ENCODE measurements at places on chromosomes 4 and X.
A peak's percentile ranks its signal among the peaks of the same experiment; 100 is the strongest.

DNA sequence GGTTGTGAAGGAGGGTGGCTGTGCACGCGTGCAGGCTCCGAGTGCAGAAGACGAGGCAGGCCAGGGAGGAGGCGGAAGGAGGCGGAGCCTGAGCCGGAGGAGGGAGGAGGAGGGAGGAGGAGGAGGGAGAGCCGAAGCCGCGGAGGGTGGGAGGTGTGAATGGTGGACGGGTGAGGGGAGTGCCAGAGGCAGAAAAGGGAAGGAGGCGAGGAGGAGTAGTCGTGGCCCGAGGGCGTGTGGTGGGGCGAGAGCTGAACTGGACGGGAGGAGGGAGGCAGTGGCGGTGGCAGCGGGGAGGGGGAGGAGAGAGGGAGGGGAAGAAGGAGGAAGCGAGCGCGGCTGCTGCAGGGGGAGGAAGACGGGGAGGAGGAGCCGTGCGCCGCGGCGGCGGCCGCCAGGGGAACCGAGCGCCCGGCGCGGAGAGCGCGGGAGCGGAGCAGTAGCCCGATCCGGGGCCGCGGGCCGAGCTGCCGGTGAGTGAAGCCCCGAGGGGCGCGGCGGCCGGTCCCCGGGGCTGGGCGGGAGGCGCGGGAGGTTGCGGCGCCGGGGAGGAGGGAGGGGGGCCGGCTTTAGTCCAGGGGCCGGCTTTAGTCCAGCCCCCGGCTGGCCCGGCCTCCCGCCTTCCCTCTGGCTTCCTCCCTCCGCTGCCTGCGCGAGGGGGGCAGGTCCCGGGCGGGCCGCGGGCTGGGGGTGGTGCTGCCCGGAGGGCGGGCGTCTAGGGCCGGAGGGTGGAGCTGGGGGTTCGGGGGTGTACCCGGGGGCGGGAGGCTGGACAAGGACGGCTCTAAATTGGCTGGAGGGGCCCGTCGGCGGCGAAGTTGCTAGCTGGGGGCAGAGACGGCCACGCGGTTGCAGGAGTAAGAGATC, at the start of gene TMEM164:
Gene TMEM164 (plus strand): TSS at position 815 of the 867 bp plus-strand sequence. CDS start 661 bp downstream, outside the sequence.
- DNase-seq = peak; percentile 87

GRCh38 chr4:36187723-36188333, 56.5 kb downstream of the ARAP2 start:
- DNase-seq = no peak

DNA sequence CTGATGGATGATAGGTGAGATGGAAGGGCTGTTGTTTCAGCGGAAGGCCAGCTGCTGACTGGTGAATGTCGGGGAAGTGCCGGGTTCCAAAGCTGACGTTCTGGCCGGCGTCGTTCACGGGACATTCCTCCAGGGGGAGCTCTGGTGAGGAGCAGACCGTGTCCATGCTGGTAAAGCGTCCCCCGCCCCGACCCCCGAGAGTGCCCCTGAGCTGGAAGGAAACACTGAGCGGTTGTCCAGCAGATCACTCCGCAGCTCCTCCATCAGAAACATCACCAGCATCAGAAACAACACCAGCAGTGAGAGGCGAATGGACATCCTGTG, 18.6 kb upstream of the ADRA2C start:
- DNase-seq = no peak

DNA sequence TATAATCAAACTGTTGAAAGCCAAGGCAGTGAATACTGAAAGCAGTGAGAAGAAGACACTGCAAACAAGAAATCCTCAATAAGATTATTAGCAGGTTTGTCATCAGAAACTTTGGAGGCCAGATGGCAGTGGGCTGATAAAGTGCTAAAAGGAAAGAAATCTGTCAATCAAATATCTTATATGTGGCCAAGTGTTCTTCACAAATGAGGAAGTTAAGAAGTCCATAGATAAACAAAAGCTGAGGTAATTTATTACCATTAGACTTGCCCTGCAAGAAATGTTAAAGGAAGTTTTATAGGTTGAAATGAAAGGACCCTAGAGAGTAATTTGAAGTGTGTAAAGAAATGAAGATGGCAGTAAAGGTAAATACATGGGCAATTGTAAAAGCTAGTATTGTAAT, 586.6 kb downstream of the RAPGEF2 start:
- DNase-seq = no peak

- no peak for DNase-seq
These were observed 92.4 kb upstream of the AP1S2 start for GRCh38 chrX:15946783-15947580.

DNA sequence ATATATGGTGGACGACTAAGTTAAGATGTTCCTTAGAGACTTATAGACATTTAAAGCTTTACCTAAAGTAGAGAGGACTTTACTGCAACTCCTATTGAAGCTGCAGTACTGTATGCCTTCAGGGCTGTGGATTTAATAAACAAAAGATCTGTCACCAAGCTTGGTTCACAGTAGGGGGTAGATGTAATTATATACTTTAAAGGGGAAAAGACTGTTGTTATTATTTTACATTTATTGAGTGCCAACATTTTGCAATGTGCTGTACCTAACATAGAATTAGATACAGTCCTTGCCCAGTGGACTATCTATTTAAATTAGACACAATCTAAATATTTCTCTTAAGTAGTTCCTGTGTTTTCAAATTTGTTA, 67.2 kb downstream of the SLIT2 start:
- DNase-seq = no peak

- no peak for DNase-seq
These were observed 11.3 kb downstream of the DOCK11 start for GRCh38 chrX:118506805-118507480.

DNA sequence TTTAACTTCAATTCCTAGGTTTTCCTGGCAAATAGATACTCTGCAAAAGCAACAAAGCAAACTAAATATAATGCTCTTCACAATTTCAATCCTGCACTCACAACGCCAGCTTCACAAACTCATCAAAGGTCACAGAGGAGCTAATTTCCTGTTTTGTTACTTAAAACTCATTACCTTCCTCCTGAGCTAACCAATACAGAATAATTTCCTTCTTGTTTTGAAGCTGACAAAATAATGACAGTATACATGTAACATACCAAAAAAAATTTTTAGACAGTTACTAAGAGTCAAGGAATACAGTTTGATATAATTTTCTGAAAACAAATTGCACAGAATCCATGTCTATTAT, 17.9 kb downstream of the CNOT6L start:
- DNase-seq = no peak

DNA sequence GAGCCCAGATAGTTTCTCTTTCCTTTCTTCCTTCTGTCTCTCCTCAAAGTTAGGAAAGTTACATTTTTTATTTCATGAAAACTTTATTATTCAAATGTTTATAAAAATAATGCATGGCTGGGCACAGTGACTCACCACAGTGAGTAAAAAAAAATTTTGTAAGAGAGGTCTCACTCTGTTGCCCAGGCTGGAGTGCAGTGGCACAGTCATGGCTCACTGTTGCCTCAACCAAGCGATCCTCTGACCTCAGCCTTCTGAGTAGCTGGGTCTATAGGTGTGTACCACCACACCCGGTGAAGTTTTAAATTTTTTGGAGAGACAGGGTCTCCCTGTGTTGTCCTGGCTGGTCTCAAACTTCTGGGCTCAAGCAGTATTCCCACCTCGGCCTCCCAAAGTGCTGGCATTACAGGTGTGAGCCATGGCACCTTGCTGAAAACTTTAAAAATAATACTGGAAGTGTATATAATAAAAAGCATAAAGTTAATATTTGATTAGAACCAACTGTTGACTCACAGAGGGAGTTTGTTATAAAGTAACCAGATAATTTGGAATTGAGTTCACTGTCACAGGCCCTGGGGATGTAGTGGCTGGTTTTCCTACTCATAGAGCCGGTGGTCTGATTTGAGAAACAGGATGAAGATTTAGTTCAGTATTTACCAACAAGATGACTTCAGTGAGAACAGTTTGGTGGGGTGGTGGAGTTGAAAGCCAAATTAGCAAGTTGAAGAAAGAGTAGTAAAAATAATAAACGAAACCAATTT, 18.0 kb downstream of the CMC4 start:
- DNase-seq = no peak

DNA sequence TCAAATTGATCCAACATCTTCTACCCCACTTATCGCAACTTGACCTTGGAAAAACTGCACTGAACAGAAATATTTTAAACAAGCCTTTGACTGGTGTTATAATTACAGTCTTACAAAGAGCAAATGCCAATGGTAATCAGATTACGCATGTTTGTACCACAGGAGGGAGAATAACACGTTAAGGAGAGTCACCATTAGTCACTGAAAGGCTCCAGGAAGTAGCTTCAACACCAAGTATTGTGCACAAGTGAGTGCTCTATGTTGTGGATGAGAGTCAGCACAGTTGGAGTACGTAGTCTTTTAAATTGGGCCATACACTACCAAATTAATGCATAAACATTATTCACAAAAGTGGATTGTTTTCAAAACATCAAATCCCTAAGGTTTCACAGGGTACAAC, 1081.5 kb upstream of the TENM3 start:
- DNase-seq = no peak

- DNase-seq = no peak
These were observed 103.7 kb downstream of the CRLF2 start for GRCh38 chrX:1108501-1109445.

- DNase-seq = no peak
These were observed 123.8 kb upstream of the FAM9C start for GRCh38 chrX:13168269-13168668.

DNA sequence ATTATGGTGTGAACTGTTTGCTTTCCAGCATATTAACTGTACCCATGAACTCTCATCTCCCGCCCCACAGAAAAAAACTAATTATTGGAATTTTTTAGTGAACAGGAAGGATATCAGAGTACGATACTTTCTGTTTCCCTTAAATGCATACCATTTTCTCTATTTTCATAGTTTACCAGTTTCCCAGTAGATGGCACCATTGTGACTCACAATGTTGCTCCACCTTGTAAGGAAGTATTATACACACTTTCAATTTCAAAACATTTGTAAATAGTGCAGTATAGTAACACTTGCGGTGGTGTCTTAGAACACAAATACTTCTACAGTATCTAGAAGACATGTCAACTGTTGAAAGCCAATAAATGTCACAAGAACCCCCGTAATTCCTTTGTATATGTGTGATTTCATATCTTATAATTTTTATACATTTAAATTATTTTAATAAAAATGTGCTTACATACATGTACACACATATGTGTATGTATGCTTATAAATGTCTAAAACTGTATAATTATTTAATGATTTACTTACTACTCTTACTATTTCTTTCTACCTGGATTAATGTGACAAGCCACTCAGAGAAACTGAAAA, 167.3 kb downstream of the SLIT2 start:
- DNase-seq = no peak

GRCh38 chr4:37475776-37476175, 210.4 kb downstream of the RELL1 start:
- no peak for DNase-seq

GRCh38 chr4:9931146-9931545, 90.2 kb downstream of the SLC2A9 start:
- no peak for DNase-seq

GRCh38 chr4:157582141-157582540, 361.6 kb downstream of the GRIA2 start:
- DNase-seq = no peak

- DNase-seq = no peak
These were observed 775 bp downstream of the SHROOM4 start for GRCh38 chrX:50812995-50813842.

DNA sequence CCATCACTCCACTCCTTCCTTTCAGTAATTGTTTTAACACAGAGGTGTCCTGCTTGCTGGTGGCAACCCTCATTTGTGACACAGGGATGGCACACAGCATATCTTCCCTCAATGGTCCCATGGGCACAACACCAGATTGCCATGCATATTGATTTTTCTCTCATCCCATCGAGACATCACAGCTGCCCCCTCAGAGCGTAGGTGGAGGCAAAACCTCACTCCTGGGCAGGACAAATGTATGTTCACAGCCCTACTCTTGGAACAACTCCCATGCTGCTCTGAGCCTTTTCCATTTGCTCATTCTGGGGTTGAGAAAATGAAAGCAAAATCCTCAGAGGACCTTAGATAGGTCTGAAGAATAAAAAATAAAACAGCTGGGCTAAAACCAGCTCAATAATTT, 172.2 kb downstream of the GABRB1 start:
- DNase-seq = no peak

GRCh38 chr4:131013226-131013625, 1917.3 kb downstream of the C4orf33 start:
- no peak for DNase-seq

DNA sequence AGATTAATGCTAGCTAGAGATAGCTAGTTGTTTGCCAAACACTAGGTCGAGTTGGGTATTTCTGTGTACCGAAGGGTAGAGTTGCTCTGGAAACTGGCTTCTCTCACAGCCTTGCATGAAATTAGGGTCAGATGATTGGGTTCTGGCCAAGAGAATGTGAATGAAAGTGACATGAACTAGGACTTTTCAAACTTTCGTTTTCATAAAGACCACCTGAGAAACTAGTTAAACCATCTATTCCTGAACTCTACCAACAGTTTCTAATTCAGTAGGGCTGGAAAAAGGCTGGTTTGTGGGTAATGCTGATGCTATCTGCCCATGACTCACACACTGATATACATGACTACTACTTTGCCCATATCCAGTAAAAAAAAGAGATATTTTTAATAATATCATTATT, 157.6 kb downstream of the GASK1B start:
- DNase-seq = no peak

- no peak for DNase-seq
These were observed 53.7 kb downstream of the ATP10D start for GRCh38 chr4:47538825-47539154.

- no peak for DNase-seq
These were observed 14.8 kb downstream of the ARHGEF6 start for GRCh38 chrX:136765821-136766356.

DNA sequence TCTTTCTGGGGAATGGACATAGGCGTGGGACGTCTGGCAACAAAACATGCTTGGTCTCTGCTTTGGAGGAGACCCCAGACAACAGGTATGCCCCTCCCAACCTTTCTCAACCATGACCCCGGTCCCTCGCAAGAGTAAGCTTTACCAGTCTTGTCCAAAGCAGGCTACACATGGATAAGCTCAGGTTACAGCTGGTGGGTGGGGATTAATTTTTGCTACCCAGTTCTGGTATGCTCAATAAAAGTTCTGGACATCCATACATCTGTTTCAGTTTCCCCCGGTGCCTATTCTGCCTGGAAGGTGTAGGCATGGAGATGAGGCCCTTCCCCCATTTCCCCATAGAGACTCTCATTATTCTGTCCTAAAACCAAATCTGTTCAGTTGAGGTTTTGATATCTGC, 54.5 kb upstream of the NOCT start:
- DNase-seq = no peak

GRCh38 chrX:71493111-71493613, 39.7 kb upstream of the OGT start:
- no peak for DNase-seq

DNA sequence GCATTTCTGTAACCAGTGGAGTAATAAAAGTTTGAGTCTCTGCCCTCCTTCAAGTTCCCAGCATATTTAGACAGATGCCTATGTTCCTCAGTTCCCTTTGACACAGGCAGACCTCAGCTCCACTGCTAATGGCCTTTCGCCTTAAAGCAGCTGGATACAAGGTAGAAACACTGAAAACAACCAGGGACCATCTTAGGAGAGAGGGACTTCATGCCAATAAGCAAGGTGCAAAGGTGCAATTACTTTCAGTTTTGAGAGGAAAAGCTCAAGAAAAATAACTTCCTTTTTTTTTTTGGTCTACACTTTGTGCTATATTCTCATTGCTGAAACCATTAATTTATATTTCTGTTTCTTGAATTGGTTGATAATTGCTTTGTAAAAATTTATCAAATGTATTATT, 781.9 kb upstream of the GALNTL6 start:
- DNase-seq = no peak
